Stimulated activated CD8-positive, alpha-beta memory T cell treated with anti-CD3 and anti-CD28 coated beads, Interleukin-7, amount 100 ng/mL, for 4 hours (primary cell): ENCODE measurements at places on chromosomes 11 and 22.
A peak's percentile ranks its signal among the peaks of the same experiment; 100 is the strongest.

- no peak for DNase-seq
Measured at GRCh38 chr11:120612513-120613263, 101.1 kb downstream of the GRIK4 start.

DNA sequence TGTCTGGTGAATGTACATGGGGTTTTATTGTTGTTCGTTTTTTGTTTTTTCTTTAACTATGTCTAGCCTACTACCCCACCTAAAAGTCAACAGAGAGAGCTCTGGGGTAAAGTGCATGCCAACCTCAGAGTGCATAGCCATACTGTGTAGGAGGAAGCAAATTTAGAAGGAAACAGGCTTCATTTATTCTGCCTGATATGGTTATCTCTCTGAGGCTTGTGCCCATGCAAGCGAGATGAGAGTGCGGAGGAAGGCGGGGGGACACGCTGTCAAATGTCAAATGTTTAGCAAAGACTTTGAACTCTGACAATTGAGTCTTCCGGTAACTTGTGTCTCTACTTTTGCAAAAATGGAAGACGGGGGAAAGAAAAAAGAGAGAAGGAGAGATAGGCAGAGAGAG is 295.5 kb downstream of the ETS1 start:
- DNase-seq: peak; percentile 61

GRCh38 chr11:126754591-126755426 is 245.8 kb downstream of the KIRREL3 start:
- DNase-seq: no peak

DNA sequence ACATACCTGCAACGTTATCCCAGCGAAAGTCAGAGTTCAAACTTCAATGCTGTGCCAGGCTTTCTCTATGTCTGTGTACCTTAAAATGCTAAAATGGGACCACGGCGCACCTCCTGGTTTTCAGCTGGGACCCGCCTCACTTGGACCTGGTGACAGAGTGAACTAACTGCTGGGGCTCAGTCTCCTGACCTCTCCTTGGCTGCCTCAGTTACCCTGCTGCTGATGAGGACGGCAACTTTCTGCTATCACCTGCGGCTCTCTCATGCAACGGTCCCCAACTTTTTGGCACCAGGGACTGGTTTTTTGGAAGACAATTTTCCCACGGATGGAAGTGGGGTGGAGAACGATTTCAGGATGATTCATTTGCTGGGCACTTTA is 402.8 kb downstream of the BRD1 start:
- DNase-seq: no peak
